EH (cell line): ENCODE measurements at places on chromosomes 13 and 19.

- DNase-seq: no peak
Observed at GRCh38 chr19:41847351-41848105, 2.7 kb downstream of the DMRTC2 start.

GRCh38 chr19:47781590-47782262 lies 3.2 kb downstream of the SELENOW start:
- DNase-seq: no peak

DNA sequence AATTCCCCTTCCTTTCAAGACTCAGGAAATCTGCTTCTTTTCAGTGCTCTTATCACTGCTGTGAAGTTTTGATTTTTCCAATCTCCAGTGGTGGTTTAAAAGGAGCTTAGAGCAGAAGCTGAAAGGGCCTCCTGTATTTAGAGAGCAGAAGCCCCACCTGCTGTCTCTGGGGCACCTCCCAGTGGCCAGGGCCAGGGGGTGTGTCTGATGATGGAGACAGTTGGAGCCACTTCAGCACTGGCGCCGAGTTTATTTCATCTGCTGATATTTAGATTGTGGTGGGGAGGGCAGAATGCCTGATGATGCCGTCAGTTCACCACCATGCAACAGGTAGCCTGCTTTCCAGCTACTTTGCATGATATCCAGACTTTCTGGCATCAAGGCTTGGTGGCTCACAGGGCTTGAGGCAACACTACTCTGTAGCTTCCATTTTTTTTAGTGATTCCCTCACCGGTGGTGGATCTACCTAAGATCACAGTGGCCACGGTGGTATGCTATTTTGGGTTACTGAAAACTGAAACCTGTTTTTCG lies 371.9 kb downstream of the KCNRG start:
- DNase-seq: peak; percentile 10

- no peak for DNase-seq
Observed at GRCh38 chr13:64186503-64187250, 2771.0 kb upstream of the PCDH20 start.

DNA sequence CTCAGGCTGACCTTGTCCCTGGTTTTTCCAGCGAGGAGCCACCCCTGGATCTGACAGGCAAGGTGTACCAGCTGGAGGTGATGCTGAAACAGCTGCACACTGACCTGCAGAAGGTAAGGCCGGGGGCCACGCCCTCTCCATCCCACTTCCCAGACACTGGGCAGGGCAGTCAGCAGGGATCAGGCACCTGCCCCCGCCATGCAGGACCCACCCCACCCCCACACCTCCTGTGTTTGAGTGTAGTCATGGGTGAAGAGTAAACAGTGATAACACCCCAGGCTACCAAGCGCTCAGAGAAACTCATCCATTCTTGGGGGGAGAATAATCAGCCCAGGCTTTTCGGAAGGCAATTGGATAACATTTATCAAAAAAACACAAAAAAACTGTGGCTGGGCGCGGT lies 19.9 kb downstream of the DPF1 start:
- DNase-seq: no peak

DNA sequence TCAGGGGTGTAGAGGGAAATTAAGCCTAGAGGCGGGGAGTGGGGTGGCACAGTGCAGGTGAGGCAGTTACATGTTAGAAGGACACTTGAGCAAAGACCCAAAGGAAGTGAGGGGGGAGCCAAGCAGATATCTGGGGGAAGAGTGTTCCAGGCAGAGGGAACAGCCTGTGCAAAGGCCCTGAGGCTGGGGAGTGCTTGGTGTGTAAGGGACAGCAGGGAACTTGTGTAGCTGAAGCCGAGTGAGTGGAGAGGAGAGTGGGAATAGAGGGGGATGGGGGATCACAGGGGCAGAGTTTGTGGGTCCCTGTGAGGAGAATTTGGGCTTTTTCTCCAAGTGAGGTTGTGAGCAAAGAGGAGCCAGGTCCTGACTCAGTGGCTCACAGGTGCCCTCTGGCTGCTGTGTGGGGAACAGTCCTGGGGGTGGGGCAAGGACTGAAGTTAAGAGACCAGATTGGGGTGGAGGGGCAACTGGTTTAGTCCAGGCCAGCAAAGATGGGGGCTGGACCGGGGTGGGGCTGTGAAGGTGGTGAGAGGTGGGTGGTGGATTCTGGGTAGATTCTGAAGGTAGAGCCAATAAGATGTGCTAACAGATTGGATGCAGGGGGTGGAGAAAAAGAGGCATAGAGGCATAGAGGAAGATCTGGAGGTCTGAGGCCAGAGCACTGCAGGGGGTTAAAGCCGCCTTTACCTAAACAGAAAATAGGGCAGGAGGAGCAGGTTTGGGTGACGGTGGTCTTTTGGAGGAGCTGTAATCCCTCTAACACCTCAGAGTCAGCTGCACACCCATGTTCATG lies 75.3 kb downstream of the CACNA1A start:
- peak; percentile 65 for DNase-seq

GRCh38 chr13:99151516-99151915 lies 49.1 kb upstream of the UBAC2 start:
- DNase-seq: peak; percentile 77

DNA sequence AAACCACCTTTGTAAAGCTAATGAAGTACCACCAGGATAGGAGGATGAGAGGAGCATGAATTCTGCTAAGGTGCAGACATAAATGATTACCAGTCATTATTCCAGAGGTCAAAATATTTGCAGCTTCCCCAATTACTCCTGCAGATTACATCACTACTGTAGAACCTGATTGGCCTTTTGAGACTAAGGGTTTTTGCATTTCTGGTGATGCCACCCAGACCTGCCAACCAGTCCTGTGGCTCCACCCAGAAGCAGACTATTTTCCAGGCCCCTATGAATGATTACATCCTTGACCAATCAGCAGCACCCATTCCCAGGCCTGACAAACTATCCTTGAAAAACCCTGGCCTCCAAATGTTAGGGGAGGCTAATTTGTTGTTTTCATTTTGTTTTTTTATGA lies 11.2 kb upstream of the KCNC3 start:
- no peak for DNase-seq

DNA sequence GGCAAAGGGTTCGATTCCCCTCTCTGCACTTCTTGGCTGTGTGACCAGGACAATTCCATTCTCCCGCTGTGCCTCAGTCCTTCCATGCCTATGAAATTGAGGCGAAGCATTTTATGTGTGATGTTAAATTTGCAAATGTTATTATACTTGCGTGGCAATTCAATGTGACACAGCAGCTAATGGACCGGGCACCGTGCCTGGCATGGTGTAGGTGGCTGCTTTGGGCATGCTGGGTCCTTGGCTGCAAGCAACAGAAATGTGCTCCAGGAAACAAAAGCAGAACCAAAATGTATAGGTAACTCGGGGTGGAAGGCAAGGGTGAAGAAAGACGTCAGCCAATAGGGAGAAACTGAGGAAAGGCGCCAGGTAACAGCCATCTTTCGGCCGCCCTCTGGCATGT lies 37.1 kb downstream of the TINCR start:
- DNase-seq: no peak

- DNase-seq: peak; percentile 89
Observed at GRCh38 chr19:52369559-52370340, at the start of gene ZNF880. TSS of gene ZNF880 (plus strand) at chr19:52369923. CDS start at chr19:52369966, 43 bp downstream.

GRCh38 chr13:39509616-39510315 lies 93.2 kb downstream of the LHFPL6 start:
- DNase-seq: no peak

- DNase-seq: no peak
Observed at GRCh38 chr19:53660584-53660983, 28.8 kb downstream of the DPRX start.

DNA sequence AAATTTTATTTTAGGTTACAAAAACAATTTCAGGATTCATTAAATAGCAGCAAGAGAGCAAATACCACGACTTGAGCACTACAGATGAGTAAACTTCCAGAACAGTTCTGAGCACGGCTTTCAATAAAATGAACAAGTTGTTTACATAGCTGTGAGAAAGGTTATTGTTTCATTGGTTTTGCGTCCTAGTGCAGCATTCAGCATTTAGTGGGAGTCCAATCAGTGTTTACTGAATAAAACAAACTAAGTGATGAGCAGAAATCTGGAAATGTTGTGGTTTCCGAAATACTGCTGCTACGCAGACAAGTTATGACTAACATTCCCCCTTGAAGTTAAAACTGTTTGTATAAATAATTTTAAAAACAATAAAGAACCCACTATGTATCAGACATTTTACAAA lies 251.5 kb upstream of the STARD13 start:
- peak; percentile 89 for DNase-seq

GRCh38 chr19:14035706-14036105 lies 4.1 kb downstream of the IL27RA start:
- peak; percentile 81 for DNase-seq

DNA sequence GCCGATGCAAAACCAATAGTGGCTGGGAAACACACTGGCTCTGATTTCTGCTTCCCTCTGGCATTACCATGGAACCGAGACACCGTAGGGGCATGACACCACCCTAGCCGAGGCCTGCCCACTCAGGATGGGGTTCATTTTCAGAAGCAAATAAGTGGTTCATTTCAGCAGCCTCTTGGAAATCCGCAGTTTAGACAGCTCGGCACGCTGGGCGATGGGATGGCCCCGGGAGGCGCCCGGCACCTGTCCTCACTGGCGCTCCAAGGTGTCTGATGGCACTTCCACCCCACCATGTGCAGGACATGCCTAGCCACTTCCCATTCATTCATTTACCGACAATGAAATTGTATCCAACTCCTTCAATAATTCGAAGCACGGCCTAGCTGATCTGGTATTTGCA lies 33.8 kb downstream of the KLF2 start:
- DNase-seq: no peak

GRCh38 chr13:74114641-74115040 lies 19.6 kb downstream of the KLF12 start:
- no peak for DNase-seq

DNA sequence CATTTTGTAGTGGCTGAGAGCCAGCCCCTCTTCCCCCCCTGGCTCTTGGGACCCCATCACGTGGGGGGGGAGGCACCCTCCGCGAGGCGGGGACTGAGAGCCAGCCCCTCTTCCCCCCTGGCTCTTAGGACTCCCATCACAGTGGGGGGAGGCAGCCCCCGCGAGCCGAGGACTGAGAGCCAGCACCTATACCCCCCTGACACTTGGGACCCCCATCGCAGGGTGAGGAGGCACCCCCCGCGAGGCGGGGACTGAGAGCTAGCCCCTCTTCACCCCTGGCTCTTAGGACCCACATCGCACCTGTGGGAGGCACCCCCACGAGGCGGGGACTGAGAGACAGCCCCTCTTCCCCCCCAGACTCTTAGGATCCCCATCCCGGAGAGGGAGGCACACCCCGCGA lies 2426.5 kb upstream of the PCDH20 start:
- no peak for DNase-seq

- DNase-seq: no peak
Observed at GRCh38 chr13:93505104-93505952, 278.7 kb downstream of the GPC6 start.

DNA sequence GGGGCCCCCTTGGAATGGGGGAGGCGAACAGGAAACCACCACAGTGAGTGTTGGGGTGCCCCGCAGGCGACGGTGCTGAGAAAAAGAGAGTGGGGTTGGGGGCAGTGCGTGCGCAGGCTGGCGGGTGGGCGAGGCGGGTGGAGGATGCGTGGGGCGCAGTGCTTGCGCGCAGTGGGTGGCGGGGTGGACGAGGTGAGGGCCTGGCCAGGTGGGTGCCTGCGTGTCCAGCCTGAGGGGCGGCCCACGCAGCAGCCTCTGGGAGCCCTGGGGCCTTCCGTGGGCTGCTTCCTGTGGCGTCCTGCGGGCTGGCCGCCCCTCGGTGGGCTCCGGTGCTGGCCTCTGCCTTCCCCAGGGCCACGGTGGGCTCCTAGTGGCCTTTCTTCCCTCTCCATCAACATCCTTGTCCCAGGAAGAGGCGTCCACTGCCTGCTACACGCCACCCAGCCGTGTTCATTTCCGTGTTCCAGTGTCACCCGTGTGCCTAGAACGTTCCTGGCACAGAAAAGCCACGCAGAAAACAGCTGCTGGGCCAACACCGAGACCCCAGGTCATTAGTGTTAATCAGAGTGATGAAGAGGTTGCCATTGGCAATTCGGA lies 7.1 kb downstream of the ATP11A start:
- DNase-seq: no peak

- no peak for DNase-seq
Observed at GRCh38 chr19:377801-378581, 31.0 kb downstream of the C2CD4C start.

- peak; percentile 46 for DNase-seq
Observed at GRCh38 chr19:46974181-46974580, 45.5 kb upstream of the NPAS1 start.

DNA sequence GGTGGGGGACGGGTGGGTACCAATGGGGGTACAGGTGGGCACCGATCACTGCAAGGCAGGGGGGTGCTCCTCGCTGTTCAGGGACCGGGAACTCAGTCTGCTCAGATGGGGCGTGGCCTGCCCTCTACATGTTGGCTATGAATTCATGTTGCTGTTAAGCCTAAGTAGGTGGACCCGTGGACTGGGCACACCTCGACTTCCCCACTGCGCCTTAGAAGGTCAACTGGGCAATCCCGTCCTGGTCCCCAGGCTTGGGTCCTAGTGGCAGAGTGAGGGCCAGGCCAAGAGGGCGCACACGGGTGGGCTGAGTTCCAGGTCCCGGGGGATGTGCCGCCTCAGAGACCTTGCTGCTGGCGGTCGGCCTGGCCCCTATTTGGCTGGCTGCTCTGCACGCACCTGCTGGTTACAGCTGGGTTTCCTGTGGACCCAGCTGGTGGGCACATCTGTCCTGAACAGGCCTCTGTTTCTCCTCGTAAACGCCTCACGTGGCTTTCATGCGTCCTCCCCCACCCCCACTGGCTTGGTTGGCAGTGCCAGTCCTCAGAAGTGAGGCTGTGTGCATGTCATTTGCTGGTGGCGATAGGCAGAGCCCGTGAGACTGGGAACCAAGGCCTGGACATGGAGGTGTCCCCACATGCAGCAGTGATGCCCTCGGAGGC lies 13.5 kb upstream of the ZNF554 start:
- DNase-seq: no peak

DNA sequence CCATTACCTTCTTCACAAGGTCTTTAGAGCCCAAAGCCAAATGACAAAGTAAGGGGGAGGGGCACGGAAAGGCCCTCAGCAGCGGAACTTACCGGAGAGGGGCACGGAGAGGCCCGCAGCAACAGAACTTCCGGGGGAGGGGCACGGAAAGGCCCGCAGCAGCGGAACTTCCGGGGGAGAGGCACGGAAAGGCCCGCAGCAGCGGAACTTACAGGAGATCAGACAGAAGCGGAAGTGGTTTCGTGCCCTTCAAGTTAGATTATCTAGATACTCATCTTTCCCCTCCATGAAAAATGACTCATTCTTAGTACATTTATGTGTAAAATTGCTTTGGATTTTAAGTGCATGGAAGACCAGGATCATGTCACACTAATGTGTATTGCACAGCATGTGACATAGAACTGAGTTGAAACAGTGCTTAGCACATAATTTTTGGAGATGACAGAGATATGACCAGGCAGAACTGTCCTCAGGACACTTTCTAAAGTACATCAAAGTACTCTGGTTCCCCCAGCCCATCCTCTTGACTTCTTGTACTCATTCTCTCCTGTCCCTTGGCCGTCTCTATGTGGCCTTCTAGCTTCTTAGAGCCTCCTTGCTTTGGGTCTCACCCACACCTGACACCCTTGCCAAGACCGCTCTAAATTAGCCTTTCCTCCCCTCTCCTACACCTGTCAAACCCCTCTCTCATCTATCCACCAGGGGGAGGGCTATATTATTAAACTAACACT lies 25.7 kb upstream of the TPTE2 start:
- DNase-seq: peak; percentile 79

- no peak for DNase-seq
Observed at GRCh38 chr13:58949646-58950045, 1214.1 kb downstream of the DIAPH3 start.

- DNase-seq: no peak
Observed at GRCh38 chr19:56681702-56682101, 10.1 kb upstream of the ZNF835 start.

- DNase-seq: no peak
Observed at GRCh38 chr13:28049880-28050875, 50.2 kb downstream of the FLT3 start.

- DNase-seq: no peak
Observed at GRCh38 chr13:90187478-90188350, 1159.8 kb upstream of the MIR17HG start.
